Sigmoid colon (tissue), 7 donors: ENCODE measurements at places on chromosomes 3 and 15. TPM values are rescaled to one million over a fixed set of nuclear protein-coding genes. Genes with fewer than 3 reads are reported as not detected.

DNA sequence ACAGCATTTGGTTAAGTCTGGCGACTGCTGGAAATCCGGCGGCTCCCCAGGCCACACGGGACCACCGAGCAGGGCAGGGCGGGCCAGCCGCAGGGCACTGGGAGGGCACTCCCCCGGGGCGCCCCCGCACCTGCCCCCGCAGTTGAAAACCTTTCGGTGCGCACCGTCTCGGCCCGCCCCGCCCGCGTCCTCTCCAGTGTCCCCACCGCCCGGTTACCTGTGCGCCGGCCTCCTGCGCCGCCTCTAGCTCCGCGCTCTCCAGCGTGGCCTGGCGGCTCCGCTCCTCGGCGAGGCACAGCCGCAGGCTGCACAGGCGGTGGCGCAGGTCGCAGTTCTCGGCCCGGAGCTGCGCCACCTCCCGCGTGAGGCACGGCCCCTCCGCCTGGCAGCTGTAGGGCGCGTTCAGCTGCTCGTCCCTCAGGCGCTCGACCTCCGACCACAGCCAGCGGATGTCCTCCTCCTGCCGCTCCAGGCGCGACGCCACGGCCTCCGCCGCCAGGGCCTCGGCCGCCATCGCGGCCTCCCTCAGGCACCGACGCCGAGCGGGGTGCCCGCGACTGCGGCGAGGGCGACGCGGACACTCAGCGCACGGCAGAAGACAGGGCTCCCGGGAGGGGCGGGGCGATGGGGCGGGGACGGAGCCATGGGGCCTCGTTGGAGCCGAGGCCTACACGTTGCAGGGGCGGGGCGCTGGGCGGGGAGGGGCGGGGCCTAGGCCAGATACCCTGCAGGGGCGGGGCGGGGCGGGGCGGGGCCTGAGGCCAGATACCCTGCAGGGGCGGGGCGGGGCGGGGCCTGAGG lies at the start of gene TARS3:
TSS of gene TARS3 (minus strand) at position 600 of the 801 bp plus-strand sequence. CDS start at position 514, 86 bp downstream.
- peak; percentile 97 for DNase-seq

DNA sequence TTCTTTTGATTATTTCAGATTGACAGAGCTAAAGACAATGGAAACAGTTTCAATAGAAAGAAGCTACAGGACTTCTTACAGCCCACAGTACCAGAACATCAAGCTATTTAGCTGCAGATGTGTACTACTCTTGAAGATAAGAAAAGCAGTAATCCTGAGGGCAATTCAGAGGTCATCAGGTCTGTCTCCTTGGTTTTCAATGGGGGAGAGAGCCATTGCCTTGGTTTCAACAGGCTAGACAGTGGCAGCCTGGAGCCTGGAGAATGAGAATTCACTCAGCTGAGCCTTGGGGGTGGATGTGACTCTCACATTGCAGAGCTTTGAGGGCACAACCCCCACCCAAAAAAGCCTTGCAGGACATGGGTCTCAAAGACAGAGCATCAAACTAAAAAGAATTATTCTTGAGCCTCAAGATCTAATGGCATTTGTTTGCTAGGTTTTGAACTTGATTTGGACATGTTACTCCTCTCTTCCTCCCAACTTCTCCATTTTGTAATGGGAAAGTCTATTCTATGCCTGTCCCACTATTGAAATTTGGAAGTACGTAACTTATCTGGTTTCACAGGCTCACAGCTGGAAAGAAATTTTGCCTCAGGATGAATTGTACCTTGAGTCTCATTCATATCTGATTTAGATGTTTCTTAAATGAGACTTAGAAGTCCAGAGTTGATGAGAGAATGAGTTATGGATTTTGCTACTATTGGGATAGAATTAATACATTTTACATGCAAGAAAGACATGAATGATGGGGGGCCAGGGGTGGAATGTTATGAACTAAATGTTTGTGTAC lies 36.9 kb downstream of the PLSCR1 start:
- DNase-seq, result no peak

- DNase-seq, result no peak
These were observed 96.6 kb upstream of the CBLB start for GRCh38 chr3:105965384-105965783.

GRCh38 chr15:88454867-88455810 lies 12.0 kb downstream of the MRPL46 start:
- peak; percentile 80 for DNase-seq

DNA sequence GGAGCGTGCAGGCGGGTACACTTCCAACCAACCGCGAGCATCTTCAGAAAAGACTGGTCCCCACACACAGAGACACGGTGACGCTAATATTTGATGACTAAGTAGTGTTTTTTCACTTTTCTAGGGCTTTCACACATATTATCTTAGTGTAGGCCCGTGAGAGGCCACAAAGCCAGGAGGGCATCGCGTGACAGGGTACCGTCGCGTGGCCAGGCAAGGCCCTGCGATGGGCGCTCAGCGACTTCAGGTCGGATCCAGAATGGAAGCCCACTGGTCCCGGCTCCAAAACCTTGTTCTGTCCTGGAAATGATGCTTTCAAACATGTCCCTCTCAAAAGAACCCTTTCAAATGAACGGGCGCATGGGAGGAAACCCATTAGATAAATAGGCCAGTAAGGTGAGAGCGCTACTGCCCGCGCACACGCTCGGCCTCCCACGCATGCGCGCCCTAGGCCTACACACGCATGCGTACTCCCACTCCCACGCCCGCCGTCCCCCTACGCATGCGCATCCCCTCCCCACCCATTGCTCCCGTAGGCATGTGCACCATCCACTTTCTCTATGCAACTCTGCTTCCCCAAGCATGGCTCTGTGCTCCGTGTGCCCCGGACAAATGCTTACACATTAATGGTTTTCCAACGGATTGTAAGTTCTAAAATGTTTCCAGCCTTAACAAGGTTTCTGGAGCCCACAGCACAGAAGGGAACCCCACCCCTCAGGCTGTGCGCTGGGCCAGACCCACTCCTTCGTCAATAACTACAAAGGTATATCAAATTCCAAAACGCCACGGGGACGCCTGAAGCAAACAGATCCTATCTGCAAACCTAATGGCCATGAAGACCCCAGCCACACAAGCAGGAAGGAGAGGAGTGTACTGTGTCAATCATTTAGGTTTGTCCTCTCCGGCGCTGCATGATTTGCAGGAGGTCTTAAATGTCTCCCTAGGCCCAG lies 72.1 kb downstream of the OCA2 start:
- DNase-seq, result no peak

GRCh38 chr3:132047209-132047608 lies 12.4 kb upstream of the CPNE4 start:
- no peak for DNase-seq

- DNase-seq, result no peak
These were observed 30.0 kb upstream of the PLSCR4 start for GRCh38 chr3:146280864-146281263.

DNA sequence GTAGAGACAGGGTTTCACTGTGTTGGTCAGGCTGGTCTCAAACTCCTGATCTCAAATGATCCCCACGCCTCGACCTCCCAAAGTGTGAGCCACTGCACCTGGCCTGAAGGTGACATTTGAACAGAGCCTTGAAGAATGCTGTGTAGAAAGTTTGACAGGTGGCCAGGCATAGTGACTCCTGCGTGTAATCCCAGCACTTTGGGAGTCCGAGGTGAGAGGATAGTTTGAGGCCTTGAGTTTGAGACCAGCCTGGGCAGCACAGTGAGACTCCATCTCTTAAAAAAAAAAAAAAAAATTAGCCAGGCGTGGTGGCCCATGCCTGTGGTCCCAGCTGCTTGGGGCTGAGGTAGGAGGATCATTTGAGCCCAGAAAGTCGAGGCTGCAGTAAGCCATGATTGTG lies 1.5 kb downstream of the IQGAP1 start:
- DNase-seq, result no peak

DNA sequence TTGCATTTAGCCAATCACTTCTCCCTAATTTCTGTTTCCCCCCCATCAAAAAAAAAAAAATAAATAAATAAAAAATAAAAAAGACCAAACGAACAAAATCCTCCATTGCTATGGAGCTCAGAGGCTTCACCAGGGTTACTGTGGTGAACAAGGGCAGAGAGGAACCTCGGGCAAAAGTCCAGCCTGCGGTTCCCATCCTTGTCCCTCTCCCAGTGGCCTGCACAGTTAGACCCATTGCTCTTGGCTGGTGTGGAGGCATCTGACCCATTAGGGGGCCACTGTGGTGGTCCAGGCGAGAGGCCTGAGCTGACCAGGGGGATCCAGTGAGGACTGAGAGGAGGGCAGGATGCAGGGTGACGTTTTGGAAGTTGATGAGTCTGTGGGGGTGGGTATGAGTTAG lies 18.8 kb downstream of the CORO2B start:
- no peak for DNase-seq

DNA sequence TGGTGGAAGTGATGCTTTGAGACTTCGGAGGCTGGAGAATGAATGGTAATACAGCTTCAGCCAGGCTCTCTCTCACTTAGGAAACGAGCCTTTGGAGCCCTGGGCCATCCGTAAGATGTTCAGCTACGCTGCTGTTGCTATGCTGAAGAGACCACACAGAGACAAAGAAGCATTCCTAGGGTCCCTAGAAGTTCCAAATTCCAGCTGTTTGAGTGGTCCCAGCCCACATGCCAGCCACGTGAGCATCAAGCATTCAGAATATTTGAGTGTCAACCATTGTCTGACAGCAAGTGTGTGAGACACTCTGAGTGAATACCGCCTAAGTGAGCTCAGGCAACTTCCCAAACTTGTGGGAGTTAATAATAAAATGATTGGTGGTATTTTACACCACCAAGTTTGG lies 212.9 kb downstream of the CD47 start:
- DNase-seq, result no peak

DNA sequence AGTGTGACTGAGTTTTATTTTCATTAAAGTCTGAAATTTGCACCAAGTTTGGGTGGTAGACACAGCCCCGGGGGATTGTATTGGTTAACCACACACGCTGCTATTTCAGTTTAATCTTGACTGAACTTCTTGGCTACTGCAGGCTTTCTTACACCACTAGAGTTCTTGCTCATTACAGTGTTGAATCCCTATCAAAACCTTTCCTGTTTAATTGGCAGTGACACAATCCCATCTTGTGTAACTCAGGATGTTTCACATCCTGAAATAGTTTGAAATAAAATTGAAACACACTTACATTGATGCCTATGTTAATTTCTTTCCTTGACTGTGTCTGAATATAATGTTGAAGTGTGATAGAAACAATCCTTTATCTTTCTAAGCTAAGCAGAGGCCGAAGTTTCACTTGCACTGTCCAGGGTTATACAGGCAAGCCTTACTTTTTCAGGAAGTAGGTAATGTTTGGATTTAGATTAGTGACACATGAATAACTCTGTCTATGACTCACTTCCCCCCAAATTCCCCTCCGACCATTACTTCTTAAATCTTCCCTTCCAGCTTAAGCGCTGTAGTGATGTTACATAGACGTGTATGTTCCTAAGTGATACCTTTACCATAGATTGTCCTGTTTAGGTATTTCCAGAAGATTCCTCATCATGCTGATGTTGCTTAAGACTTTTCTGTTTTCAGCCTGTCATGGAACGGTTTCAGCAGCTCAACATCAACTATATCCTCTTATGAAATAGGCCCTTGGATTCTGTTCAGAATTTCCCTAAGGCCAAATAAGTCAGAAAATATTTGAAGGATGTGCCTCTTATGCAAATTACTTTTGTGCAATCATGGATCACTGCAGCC lies 16.8 kb downstream of the ATG7 start:
- DNase-seq, result no peak

DNA sequence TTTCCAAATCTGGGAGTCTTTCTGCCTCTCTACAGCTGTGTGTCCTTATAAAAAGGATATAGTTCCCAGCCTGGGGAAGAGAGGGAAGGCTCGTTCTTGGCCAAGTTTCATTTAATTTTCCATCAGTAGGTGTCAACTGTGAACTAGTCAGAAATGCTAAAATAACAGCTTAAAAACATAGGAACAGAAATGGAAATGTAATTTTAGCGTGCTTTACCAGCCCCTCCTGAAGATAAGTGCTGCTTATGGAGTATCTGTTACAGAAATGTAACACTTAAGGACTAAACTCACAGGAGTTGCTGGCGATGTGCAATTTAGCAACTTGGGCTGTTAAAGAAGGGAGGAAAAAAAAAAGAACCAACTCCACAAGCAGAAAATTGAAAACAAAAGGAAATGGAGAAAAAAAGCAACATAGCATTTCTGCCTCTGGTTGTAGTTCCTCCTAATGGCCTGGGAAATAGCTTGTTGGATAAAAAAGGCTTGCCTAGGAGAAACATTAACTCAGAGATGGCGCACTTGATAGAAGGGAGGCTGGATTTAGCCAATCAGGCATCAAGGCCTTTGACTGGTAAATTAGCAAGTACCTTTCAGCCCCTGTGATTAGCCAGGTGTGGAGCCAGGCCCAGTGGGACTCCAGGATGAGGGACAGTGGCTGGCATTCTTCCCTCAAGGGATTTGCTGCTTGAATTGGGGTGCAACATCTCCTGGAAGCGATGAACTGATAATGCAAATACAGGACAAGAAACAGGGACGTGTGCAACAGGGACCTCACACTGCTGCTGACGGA lies 84.3 kb downstream of the RPLP1 start:
- DNase-seq, result no peak

DNA sequence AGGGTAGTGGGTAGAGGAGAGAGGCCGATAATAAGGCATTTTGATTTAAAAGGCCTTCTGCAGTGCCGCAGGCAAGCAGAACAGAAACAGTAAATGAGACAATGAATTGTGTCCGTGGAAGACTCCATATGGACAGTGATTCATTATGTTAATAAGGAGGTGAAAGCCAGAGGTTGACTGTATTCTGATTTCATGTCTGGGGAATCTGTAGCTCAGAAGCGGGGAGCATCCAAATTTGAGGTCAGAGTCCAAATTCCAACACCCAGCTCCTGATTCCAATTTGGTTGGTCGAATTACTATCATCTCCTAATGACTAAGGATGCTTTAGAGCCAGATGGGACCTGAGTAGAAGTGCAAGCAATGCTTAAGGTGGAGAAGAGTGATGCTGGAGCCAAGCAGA lies 1.0 kb upstream of the TBC1D21 start:
- DNase-seq, result no peak

The HOMER2 gene
- 12.5 TPM for total RNA-seq

The TGM5 gene
- not detected for total RNA-seq

The ZMYND10 gene
- not detected for total RNA-seq

The NR2E3 gene
- total RNA-seq, result not detected

The TMCO5A gene
- not detected for total RNA-seq

The LRRC15 gene
- total RNA-seq, result under 0.01 TPM

The GOLGA8S gene
- 0.36 TPM for total RNA-seq

The VGLL3 gene
- total RNA-seq, result 35.0 TPM

The NCKIPSD gene
- total RNA-seq, result 7.7 TPM
